GM06990 (cell line): ENCODE measurements at places on chromosomes 1 and 21.

- no peak for DNase-seq
These were observed 10.1 kb downstream of the ZC3H12A start for GRCh38 chr1:37484325-37485051.

GRCh38 chr1:219659005-219659600, 46.2 kb upstream of the ZC3H11B start:
- peak; percentile 39 for DNase-seq

- no peak for DNase-seq
These were observed 198.0 kb upstream of the ZP4 start for GRCh38 chr1:238088560-238089290.

DNA sequence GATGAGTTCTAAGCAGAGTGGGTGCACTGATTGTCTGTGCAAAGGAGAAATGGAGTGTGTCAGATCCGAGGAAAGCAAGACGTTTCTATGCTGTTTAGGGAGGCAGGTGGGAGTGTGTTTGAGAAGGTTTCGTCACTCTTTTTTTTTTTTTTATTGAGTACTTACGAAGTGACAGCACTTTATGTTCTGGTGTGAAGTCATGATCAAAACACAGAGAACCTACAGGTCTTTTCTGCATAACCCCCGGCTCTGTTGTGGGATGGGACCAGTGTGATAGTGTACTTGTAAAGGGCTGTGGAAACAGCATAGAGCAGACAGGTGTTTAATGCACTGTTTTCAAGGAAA, 26.7 kb downstream of the MIA3 start:
- no peak for DNase-seq
